A673 (cell line): ENCODE measurements at places on chromosomes 12 and 14.

GRCh38 chr14:101834397-101834796, 72.9 kb downstream of the PPP2R5C start:
- no peak for DNase-seq

GRCh38 chr12:31005944-31006361, 67.7 kb upstream of the DDX11 start:
- no peak for DNase-seq

- no peak for DNase-seq
Measured at GRCh38 chr12:3536096-3536875, 45.3 kb downstream of the PRMT8 start.

- no peak for DNase-seq
Measured at GRCh38 chr12:109147954-109148353, 31.6 kb downstream of the ACACB start.

DNA sequence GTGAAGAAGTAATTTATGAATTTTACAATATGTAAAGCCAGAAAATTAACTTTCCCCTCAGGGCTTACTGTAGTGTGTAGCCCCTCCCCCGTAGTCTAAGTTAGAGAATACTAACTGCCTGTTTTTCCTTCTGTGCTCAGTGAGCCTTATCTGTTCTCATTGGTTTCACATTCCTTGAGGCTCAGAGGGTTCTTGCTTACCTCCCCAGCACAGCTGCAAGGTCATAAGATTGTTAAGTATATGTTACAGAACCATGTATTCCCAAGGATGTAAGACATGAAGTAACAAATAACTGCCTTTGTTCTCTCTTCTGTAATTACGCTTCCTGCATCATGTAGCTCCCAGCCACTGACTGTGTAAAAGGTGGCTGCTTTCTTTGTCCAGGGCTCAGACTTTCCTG, 1351.1 kb downstream of the TMEM121 start:
- no peak for DNase-seq

DNA sequence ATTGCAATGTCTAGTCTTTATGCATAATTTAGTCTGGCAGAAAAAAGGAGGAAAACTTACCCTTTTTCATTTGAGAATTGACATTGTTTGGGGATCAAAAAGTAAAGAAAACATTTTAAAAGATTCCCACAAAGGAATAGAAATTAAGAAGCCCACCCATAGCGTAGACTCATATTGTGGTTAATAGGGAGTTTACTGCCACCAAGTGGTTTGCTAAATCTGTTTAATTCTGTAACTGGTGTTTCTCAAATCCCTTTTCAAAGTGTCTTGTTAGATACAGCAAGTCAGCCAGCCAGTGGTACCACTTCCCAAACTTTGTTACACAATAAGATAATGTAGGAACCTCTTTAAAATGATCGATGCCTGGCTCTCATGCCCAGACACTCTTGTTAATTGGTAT, 180.3 kb downstream of the IPO8 start:
- peak; percentile 47 for DNase-seq

DNA sequence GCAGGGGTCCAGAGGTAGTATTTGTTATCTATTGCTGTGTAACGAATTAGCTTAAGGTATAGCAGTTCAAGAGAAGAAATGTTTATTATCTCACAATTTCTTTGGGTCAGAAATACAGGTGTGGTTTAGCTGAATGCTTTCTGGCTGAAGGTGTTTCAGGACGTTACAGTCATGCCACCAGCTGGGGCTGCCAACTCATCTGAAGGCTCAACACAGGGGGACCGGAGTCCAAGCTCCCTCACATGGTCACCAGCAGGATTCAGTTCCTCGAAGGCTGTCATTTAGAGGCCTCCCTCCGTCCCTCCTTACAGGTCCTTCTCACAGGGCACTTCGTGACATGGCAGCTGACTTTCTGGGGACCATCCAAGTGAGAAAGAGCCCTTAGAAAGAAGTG, 37.5 kb upstream of the SINHCAF start:
- no peak for DNase-seq

GRCh38 chr14:104571246-104571645, 8.3 kb upstream of the C14orf180 start:
- DNase-seq: no peak
